ENCODE measurements at places on chromosomes 3 and 15.

DNA sequence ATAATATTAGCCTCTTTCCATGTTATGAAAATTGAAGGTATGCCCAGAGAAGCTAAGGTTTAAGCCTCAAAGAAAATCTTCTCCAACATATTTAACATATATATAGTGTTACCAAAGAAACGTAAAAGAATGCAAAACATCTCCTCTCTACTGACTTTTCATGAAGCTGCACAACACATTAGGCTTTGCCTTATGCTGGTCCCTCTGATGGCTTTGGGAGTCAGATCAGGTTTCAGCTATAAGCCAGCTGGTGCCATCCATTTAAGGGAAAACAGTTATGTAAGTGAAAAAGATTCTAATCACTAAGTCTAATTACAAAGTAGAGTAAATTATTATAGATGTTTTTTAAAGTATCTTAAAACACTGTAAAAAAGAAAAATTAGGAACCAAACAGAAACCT, 410.5 kb downstream of the LSAMP start:
- no peak for DNase-seq

GRCh38 chr3:44125246-44125645, 116.4 kb upstream of the TOPAZ1 start:
- no peak for DNase-seq

GRCh38 chr3:146165877-146166276, 4.9 kb upstream of the PLOD2 start:
- no peak for DNase-seq

DNA sequence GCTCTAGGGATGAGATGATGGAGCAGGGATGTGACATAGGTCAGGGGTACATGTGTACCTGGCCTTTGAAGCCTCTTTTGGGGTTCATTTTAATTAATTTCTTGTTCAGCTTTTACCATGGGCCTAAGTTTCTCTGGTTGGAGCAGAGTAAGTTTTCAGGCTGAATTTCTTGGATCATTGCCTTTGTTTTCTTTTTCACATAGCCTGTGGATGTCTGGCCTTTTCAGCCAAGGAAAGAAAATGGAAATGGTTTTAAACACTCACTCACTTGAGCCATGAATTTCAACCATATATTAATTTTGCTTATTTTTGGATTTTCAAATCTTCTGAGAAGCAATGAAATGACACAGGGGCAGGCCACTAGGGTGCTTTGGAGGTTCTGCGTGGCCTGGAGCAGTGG, 30.2 kb downstream of the CACNA1D start:
- no peak for DNase-seq

DNA sequence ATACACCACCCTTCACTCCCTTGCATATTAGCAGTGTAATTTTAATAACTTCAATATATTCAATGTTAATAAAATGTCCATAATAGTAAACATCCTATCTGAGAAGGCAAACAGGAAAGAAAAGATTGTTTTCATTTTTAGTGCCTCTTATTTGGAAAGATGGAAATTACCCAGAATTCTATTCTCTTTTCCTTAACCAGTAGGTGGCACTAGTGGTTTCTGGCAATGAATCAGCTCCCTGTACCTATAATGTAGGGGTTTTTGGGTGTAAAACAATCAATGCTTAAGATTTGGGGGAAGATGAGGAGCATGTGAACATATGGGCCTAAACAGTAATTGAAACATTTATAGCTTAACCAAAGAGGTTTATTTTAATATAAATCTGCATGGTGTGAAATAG, 5.7 kb upstream of the SEMA6D start:
- no peak for DNase-seq

DNA sequence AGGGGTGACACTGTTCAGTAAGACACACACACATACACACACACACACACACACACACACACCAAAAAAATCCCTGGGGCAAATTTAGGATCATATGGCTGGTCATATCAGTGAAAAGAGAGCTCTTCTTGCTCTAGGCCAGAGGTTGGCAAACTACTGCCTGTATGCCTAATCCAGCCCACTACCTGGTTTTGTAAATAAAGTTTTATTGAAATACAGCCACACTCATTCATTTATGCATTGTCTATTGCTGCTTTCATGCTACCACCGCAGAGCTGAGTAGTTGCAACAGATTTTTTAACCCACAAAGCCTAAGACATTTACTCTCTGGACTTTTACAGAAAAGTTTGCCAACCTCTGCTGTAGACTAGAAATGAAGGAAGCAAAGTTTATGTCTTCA, 30.6 kb downstream of the ACP3 start:
- no peak for DNase-seq

DNA sequence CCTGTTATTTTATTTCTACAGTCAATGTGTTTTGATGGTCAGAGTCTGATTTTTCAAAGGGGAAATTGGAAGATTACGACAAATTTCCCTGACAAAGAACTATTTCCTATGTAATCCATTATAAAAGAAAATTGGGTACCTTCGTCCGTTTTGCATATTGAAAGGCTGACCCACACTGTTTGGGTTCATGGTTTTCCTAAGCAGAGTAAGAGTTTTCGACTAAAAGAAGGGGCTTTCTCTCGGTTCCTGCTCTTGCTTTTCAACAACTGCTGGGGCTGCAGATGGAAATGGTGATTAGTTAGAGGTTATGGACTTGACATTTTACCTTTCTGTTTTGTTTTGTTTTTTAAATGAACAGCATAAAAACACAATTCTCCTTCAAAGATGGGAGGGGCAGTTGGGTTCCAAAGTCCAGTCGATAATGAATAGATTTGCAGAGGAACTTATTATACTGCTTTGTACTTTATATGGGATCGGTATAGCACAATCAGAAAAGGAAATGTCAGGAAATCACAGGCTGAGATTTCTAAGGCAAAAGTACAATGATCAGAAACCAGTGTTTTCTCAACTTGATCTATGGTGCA, 978 bp downstream of the KCNMB2 start:
- DNase-seq, result no peak

DNA sequence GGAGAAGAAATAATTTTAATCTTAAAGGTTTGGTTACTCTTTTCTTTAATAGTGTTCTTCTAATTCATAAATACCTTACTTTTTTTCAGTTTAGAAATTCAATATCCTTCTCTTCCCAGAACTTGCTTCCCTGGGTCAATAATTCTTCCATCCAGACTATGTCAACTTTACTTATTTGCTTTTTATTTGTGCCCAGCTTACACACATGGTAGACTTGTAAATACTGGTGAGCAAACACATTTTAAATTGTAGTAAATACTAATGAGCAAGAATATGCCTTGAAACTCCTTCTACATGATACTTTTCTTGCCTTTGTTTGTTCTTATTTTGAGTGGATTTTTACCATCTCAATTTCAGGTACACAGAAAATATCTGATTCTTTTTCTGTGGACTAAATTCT, 33.7 kb downstream of the SST start:
- DNase-seq, result no peak

DNA sequence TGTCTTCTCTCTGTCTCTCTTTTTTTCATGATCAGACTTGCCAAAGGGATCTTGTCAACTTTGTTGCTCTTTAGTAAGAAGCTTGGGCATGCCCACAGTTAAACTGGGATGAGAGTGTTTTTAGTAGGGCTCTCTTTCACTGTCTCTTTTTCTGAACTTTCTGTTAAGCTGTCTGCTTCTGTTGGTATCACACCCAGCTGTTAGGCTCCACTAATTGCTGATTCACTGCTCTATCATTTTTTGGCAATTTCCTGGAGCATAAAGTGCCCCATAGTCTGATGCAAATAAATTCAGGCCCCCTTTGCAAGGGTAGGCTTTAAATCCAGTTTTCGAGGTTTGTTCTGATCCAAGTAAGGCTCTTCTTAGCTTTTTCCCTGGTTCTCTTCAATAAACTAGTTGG, 360.4 kb upstream of the ADAMTS9 start:
- no peak for DNase-seq

GRCh38 chr15:29962407-29962806, 120.3 kb upstream of the GOLGA8J start:
- no peak for DNase-seq

GRCh38 chr3:15159501-15160136, 46.4 kb upstream of the CAPN7 start:
- DNase-seq, result no peak

GRCh38 chr3:176974279-176974678, 223.0 kb downstream of the TBL1XR1 start:
- no peak for DNase-seq

DNA sequence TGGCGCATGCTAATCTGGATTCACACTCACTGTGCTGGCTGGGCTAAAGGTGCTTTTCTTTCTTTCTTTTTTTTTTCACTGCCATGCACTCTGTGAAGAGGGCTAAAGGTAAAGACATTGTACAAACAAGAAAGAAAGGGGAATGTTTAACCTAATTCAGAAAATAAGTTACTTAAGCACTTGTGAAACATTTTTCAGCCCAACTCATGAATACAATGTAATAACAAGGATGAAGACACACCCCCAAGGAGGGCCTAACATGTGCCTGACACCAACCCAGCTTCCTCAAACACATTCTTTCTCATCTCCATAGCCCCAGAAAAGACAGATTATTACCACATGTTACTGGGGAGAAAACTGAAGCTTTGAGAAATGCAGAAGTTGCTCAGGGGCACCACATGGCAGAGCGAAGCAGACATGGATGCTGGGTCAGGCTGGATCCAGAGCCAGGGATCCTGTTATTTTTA, 5.7 kb downstream of the STIMATE start:
- DNase-seq, result no peak

DNA sequence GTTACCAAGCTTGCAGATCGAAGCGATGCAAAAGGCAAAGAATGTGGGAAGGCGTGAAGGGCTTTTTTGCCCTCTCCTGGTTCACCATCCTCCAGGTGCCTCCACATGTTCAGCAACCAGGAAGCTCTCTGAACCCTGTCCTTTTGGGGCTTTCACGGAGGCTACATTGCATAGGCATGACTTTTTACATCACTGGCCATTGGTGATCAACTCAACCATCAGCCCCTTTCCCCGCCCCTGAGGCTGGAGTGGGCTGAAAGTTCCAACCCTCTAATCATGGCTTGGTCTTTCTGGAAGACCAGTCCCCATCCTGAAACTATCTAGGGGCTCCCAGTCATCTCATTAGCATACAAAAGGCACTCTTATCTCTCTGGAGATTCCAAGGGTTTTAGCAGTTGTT, 52.6 kb downstream of the UACA start:
- DNase-seq, result no peak

DNA sequence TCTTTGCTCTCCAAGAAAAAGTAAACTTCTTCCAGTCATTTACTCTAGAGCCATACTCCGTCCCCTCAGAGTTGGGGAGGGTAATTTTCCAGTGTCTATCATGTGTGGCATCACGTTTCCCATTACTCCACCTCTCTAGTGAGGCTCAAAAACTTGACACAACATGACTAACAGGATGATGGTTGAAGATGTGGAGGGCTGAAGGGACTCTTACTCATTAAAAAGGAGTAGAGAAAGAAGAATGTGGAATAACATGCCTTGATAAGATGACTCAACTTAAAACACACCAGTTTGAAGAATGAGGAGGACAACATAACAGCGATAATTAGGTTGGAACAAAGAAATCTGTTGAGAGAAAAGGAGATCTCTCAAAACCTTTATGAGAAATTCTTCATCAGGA, 894.3 kb downstream of the OTOL1 start:
- no peak for DNase-seq

DNA sequence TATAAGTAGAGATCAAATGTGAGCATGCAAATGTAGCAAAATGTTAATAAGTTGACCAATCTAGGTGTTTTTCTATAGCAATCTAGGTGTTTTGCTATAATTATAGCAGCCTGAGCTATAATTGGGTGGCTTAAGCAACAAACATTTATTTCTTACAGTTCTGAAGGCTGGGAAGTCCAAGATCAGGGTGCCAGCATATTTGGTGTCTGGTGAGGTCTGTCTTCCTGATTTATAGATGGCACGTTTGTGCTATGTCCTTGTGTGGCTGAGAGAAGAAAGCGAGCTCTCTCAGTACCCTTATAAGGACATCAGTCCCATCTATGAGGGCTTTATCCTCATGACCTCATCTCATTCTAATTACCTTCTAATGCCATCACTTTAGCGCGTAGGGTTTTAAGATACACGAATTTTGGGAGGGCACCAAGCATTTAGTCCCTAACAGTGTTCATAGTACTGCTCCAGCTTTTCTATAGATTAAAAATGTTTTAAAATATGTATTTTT, 171.1 kb downstream of the GHSR start:
- no peak for DNase-seq

GRCh38 chr3:31341130-31341529, 191.6 kb upstream of the STT3B start:
- DNase-seq, result no peak

- no peak for DNase-seq
Observed at GRCh38 chr15:76998663-76999285, 3.8 kb downstream of the PSTPIP1 start.

DNA sequence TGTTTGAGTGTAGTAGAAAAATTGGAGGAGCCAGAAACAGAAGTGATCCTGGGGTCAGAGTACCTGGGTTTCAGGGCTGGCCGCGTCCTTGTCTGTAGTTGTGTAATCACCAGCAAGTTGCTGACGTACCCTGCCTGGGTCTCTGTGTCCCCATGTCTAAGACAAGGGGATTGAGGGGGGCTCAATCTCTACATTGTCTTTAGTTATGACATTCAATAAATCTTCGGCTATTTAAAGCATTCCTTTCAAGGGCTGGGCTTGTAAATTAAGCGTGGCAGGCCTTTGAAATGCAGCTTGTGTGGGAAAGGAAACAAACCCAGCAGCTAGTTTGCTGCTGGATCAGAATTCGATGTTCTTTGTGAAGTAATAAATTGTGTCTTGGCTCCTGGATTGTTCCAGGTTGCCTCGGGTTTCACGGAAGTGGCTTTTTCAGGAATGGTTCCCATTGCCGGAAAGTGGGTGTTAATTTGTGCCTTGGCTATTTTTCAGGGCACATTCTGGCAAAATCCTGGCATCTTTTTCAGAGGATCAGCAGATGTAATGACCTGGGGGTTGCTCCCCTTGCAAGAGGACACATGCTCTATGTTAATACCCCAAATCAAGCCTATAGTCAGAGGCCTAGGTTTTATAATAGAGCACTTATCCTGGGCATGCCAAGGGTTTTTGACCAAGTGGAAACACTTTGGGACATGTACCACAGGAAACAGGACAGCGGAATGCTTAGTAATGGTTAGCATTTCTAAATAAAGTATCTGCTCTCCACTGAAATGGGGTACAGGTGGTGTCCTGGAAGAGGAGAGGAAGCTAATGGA, 294.8 kb upstream of the NR2E3 start:
- DNase-seq, result no peak

- no peak for DNase-seq
Observed at GRCh38 chr3:109927726-109928125, 590.4 kb upstream of the DPPA4 start.

- no peak for DNase-seq
Observed at GRCh38 chr15:92104072-92104471, 250.6 kb downstream of the SLCO3A1 start.

DNA sequence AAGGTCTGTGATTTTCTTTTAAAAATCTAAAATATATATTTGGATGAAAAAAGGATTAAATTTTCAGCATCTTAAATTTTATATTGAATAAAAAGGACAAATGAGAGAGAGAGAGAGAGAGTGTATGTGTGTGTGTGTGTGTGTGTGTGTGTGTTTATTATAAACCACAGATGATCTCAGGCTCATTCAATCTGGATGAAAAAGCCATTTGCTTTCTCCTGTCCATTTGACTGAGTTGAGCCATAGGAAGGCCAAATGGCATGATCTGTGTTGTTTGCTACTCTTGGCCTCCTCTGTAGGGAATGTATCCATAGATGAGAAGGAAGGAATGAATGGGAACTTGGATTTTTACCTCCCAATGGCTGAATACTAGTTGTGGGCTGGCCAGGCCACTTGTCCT, 92.5 kb upstream of the MEX3B start:
- DNase-seq, result no peak

GRCh38 chr3:22113453-22113852, 362.4 kb upstream of the ZNF385D start:
- DNase-seq, result no peak

- no peak for DNase-seq
Observed at GRCh38 chr3:37765591-37766488, 95.8 kb upstream of the CTDSPL start.

Measured in stimulated activated CD8-positive, alpha-beta memory T cell treated with anti-CD3 and anti-CD28 coated beads, Interleukin-4, amount 100 ng/mL, for 1 hour (primary cell).